ENCODE measurements at places on chromosomes 1 and 21. TPM values are rescaled to one million over a fixed set of nuclear protein-coding genes. Genes with fewer than 3 reads are reported as not detected.

DNA sequence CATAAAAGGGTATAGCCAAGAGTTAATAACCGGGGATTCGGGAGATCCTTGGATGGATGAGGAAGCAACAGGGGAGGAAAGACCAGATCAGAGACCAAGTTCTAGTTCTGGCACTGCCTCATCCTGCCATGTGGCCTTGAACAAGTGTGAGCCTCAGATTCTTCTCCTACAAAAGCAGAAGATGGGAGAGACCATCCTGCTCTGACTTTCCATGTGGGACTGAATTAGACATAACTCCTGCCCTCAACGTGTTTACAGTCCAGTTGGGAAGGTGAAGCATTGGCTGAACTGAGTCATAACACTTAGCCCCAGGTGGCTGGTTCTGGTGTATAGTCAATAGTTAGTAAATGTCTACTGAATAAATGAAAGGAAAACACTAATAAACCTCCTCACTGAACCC, 12.1 kb upstream of the CNR2 start:
- no peak for DNase-seq

GRCh38 chr1:19445417-19446342, 39.7 kb downstream of the CAPZB start:
- DNase-seq, result no peak

Gene NCSTN
- total RNA-seq, result 51.5 TPM

Gene PTPRF
- 6.8 TPM for total RNA-seq

DNA sequence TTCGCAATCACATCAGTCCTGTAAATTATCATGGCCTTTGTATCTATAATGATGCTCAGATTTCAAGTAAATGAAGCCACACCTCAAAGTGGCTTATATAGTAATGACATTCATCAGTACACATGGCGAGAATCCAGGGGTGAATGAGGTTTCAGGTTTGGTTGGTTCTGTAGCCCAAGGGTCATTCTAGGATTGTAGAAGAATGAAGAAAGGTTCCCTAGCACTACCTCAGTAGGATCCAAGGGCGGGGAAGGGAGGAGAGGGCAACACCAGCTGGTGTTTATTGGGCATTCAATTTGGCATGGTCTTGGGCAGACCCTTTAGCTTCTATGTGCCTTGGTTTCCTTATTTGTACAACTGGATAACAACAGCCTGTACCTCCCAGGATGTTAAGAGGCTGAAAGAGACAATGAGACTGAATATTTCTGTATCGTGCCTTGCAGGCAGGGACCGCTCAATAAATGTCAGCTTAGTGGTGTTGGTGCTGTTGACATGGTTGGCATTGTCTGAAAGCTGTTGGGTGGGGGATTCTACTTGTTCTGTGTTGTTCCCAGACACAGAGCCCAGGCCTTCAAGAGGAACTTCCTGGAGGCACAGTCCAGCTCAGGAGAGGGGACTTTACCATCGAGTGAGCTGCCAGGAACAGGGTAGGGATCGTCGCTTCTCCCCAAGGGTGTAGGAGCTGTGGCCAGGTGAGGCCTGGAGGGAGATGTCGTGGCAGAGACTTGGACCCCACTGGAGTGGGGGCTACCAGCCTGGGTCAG, 388.2 kb downstream of the PTPRU start:
- no peak for DNase-seq

DNA sequence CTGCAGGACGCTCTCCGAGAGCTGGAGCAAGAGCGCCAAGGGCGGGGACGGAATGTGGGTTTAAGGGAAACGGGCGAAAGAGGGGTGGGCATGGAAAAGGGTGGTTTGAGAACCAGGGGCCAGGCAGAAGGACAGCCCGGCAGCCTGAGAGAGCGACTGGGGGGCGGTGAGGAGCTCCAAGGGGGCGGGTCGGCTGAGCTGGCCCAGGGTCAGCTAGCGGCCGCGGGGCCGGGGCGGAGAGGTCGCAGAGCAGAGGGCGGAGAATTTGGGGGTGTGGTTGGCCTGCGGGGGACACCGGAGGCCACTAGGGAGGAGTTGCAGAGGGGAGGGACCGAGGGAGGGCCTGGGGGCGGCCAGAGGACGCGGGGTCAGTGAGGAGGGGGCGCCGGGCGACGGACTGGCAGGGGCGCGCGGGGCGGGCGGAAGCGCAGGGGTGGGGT, 54.7 kb downstream of the NDUFS5 start:
- no peak for DNase-seq

GRCh38 chr21:15003463-15004135, 61.2 kb downstream of the NRIP1 start:
- DNase-seq, result no peak

Gene PRR9
- not detected for total RNA-seq

DNA sequence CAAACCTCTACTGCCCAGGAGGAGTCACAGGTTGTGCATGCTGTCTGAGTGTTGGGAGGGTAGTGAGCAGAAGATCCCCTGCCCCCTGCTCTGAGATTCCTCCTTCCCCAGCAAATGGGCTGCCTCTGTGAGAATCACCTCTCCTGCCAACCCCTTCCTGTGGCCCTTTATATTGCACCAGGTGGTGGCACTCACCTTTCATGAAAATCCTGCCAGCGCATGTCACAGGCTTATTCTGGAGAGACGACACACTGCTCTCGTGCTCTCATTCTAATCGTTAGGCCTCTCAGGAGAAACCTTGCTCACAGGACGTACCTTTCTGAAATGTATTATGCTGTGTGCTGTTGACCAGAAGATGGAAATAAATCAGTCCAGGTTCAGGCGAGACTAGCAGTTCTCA, 113.7 kb downstream of the RGL1 start:
- DNase-seq, result no peak

DNA sequence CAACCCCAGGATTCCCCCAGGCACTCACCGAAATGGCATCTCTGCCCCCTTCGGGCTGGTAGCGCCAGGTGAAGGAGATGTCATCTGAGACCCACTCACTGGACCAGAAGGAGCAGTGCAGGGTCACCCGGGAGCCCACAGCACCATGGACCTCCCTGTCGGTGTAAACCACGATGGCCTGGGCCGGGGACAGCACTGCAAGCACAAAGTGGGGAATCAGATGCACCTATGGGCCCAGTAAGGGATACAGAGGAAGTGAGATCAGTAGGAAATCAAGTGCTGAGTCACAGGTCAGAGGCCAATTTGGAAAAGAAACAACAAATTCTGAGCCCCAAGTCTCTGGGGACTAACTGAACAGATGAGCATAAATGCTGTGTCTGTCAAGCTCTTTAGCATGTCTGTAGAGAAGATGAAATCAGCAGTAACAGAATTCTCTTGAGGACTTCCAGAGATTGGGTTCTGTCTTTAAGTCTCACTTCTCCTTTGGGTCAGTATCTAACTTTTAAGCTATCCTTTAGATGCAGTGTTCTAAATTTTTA, 2.5 kb downstream of the MPZ start:
- DNase-seq, result peak; percentile 18

GRCh38 chr1:152367436-152367835, 7.6 kb upstream of the FLG2 start:
- no peak for DNase-seq

Gene TPTE
- not detected for total RNA-seq
